GOT3 (cell line): ENCODE measurements at places on chromosomes 2 and 18.

GRCh38 chr2:47984041-47984440 is 77.7 kb upstream of the FBXO11 start:
- no peak for DNase-seq

- DNase-seq: no peak
These were observed 618.4 kb downstream of the BCL11A start for GRCh38 chr2:59935005-59935404.

- DNase-seq: no peak
These were observed at the start of gene ADD2 for GRCh38 chr2:70767699-70768589. TSS of gene ADD2 (minus strand) at chr2:70768200. CDS start at chr2:70706408, 61,792 bp downstream.

- no peak for DNase-seq
These were observed 19.6 kb upstream of the KIF3C start for GRCh38 chr2:26001743-26002351.

DNA sequence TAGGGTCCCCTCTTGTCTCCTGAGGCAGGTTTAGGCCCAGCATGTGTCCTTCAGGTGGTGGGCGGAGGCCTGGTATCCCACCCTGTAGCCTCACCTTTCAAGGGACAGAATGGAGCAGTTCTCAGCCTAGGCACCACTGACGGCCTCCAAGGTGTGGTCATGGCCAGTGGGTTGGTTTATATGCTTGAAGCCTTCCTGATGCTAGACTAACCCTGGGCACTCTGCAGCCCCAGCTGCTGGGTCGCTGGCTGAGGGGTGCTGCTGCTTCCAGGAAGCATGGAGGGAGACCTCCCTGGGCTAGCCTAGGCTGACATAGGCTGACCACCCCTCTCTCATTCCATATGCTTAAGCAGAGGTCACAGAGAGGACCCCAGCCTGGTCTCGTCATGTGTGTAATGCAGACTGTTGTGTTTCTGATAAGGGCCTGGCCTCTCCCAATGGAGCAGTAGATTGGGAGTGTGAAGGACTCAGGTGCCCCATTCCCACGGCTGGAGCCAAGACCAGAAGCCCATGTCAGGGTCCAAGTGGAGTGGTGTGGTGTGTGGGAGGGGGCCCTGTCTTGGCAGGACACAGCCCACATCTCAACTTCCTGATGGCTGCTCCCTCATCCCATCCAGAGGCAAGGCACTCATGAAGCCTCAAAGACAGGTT is 206.6 kb downstream of the DYSF start:
- no peak for DNase-seq

DNA sequence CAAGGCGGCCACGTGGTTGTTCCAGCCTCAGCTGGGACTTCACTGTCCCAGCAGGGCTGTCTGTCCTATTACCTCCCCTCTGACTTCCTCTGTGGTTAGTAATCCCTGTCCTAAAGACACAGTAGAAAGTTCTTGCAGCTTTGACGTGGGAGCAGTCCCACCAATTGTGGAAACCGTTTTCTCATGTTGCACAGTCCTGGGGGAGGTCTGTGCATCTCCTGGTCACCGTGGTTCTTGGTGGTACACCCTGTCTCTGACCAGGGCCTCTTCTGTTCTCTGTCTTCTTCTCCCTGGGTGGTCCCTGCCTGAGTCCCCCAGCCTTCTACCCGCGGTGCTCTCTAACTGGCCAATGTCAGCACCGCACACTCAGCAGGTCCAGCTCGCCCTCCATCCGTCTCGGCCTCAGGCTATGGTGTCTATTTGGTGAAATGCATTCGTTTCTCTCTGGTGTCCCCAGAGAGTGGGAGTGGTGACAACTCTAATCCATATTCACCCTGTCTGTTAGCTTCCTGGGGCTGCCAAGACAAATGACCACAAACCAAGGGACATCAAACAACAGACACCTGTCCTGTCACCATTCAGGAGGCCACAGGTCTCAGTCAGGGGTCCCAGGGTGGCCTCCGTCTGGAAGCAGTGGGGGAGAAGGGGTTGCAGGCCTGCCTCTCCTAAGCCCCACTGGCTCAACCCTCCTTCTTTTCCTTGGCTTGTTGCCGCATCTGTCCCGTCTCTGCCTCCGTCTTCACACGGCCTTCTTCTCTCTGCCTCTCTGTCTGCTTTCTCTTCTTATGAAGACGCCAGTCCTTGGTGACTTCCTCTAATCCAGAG is 99.8 kb downstream of the SH3BP4 start:
- DNase-seq: no peak

GRCh38 chr2:237154082-237154638 is 68.5 kb downstream of the COPS8 start:
- no peak for DNase-seq

- DNase-seq: no peak
These were observed 42.2 kb downstream of the KANSL1L start for GRCh38 chr2:210128961-210129360.

DNA sequence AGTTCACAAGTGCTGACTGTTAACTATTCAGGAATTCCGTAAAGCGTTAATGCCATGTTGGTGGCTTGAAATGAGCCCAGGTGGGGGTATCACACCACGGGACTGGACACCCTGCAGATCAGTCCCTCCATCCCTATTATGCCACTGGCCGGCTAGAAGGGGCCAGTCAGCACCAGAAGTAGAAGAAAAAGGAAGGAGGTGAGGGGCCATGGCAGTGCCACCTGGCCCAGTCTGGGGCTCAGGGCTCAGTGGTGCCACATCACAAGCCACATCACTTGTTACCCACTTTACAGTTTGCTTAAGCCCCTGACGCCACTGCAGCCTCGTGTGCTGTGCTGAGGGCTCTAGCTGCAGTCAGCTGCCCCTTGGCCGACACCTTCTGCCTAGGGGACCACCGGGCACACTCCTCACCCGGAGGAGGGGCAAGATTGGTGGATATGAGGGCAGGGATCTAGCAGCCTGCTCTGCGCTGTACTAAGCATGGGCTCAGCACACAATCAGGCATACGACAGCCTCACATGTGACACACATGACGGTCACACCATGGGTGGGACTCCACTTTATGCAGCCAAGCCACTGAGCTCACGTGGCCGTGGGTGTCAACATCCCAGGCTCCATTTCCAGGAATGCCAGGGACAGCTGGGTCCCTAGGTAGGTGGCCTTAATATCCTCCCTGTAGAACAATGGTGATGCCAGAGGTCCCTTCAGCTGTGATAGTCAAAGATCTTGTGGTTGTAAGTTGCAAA is 3.6 kb downstream of the LIMS2 start:
- DNase-seq: no peak

DNA sequence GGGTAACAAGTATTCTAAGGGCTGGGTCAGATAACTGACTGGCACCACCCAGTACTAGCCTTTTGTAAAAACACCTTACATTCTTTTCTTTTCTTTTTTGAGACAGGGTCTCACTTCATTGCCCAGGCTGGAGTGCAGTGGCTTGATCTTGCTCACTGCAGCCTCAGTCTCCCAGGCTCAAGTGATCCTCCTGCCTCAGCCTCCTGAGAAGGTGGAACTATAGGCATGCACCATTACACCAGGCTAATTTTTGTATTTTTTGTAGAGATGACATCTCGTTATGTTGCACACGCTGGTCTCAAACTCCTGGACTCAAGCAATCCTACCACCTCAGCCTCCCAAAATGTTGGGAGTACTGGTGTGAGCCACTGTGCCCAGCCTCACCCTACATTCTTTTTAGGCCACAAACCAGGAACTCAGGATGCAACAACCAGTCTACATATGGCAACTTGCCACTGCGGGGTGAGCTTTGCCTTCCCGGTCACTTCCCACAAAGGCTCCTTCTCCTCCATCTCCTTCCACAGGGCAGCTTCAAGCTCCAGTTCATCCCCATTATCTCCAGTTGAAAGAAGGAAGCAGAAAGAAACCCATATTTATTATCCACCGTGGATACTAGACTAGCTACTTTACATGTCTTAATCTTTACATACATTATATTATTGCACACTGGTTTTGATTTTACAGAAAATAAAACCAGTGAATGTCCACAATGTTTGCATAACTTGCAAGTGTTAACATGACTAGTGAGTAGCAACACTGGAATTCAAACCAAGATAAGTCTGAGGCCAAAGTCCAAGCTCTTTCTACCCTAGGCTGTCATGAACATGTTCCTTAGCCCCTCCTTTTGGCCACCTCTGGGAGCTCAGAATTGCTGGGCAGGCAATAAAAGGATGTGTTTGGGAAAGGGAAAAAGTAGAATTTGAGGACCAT is 23.7 kb upstream of the AP1S3 start:
- no peak for DNase-seq

- DNase-seq: no peak
These were observed 57.1 kb downstream of the ZFP36L2 start for GRCh38 chr2:43169099-43169945.

DNA sequence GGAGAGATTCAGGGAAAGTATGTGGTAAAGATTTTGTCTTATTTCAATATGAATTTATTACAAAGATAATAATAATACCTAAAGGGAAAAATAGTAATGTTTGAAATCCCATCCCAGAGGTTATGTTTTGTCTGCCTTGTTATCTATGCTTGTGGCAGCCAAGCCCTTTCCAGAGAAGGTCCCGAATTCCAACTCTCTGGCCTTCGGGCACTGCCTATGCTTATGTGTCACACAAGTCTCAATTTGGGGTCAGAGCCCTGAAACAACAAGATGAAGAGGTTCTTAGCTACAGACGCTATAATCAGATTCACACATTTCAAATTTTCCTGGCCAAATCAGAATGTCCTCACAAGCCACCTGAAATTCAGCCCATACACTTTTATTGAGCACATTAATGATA is 59.9 kb downstream of the DNER start:
- DNase-seq: no peak

DNA sequence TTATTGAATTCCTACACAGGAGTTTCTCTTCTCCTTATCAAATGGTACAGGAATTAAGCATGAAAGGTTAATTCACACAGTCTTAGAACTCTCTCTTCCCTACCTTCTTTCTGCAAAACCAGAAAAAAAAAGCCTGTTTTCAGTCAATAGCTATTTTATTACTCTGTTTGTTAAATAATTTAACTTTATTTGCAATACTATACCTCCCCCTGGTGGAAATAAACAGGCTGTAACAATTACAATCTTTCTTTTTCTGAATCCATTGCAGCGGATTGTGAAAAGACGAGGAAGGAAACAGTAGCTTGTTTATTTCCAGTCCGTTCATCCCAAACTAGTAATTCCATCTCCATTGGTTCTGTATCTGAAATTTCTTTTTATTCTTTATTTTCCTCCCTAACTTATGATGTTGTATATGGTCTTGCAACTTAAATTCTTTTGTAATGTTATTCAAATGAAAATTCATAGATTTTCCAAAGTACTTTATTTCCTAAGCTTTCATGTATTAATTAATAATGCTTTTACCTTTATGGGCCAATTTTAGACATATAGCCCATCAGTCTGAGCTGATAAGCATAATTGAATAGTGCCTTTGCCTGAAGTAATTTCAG is 165.2 kb downstream of the SH3BP4 start:
- no peak for DNase-seq

- DNase-seq: no peak
These were observed 321.5 kb downstream of the SATB2 start for GRCh38 chr2:199136242-199136641.

DNA sequence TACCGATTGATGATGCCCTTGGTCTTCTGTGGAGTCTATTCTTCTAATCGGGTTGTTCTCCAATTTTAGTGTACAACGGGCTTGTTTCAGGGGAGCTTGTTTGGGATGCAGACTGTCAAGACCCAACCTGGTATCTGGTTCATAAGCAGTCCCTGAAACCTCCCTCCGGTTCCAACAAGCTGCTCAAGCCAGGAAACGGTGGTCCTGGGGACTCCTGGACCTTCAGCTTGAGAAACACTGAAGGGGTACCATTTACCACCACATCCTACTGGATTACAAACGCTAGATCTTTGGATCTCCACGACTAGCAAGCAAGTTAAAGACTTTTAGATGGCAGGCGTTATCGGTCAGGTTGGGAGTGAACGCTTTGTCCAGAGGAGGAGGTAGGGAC is 2.0 kb downstream of the BCL2 start:
- no peak for DNase-seq

GRCh38 chr2:23183733-23184132 is 201.2 kb upstream of the KLHL29 start:
- DNase-seq: no peak

DNA sequence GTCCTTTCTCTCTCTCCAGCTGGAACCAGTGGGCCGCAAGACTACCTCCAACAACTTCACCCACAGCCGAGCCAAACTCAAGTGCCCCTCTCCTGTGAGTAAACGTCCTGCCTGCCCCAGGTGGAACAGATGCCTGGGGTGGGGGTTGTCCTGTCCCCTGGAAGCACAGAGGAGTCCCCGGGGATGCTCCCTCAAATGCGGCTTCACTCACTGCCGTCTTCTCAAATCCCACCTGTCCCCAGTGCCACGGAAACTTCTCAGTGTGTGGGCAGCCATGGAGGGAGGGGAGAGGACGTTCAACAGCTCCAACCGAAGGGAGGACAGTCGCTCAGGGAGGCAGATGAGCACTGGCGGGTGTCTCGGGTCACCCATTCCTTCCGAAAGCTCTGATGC is 110.7 kb upstream of the PPP1CB start:
- no peak for DNase-seq

GRCh38 chr2:15747603-15748471 is 156.2 kb downstream of the DDX1 start:
- no peak for DNase-seq

DNA sequence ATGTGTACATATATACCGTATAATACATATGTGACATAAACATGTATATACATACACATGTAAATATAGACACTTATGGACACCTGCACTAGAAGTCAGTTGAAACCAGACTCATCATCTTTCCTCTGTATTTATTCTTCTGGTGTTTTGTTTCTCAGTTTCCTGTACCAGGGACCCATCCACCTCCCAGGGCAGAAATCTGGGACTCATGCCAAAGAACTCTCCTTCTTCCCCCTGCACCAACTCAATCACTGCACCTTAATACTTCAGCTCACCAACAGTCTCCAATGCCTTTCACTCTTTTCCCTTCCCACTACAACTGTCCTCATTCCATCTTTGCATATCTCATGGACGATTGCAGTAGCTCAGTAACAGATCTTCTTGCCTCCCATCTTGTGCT is 428.0 kb downstream of the FBXO15 start:
- DNase-seq: no peak

GRCh38 chr2:43084699-43085091 is 141.7 kb downstream of the ZFP36L2 start:
- no peak for DNase-seq

DNA sequence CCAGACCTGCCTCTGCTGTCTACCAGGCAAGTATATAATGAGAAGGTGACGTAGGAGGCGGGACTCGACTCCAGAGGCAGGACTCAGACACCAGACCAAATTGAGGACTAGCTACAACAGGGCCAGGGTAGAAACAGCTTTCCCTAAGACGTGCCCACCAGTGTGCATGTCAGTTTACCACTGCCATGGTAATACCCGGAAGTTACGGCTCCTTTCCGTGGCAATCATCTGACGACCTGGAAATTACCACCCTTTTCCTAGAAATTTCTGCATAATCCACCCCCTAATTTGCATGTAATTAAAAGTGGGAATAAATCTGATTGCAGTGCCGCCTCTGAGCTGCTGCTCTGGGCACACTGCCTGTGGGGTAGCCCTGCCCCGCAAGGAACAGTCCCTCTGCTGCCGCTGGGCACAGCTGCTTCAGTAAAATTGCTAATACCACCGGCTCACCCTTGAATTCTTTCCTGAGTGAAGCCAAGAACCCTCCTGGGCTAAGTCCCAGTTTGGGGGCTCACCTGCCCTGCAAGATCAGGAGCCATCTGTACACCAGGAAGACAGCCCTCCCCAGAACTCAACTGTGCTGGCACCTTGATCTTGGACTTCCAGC is 59.1 kb downstream of the ODC1 start:
- no peak for DNase-seq
